ENCODE measurements at places on chromosomes 4 and X.

DNA sequence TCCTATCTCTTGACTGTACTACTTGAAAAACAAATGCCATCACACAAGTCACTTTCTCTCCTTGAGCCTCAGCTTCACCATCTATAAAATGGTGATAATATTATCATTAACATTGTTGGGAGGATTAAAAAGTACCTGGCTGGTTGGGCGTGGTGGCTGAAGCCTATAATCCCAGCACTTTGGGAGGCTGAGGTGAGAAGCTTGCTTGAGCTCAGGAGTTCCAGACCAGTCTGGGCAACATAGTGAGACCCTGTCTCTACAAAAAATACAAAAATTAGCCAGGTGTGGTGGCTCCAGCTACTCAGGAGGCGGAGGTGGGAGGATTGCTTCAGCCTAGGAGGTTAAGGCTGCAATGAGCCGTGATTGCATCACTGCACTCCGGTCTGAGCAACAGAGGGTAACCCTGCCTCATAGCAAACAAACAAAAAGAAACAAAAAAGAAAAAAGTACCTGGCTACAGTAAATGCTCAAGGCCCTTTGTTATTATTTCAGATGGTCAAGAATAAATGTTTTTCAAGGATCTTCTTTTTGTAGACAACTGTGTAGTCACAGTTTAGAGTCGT, 120.3 kb downstream of the CHRNA9 start:
- no peak for DNase-seq

DNA sequence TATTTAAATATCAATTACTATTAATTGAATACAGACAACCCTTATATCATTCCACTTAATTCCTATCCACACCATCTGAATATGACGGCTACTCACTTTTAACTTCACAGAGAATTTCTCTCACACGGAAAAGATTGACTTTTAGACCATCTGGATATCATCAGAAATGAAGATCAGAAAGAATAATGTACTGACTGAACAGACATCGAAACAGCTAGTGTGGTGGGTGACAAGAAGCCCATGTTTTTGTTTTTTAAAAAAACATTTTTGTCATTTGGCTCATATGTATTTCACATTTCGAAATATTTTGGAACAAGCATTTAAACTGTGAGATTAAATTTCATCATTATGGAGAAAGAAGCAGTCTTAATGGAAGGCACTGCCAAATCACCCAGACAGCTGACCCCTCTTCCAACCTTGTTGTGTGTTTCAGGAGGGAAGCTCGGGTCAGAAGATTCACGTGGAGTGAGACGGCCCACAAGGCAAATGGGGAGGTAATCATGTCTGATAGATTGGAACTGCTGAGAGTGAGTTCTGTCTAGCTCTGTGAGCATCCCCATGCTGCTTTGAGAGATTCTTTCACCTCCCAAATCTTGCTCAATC, 204.2 kb upstream of the RASGEF1B start:
- no peak for DNase-seq

- no peak for DNase-seq
These were observed 217.4 kb downstream of the GPAT3 start for GRCh38 chr4:83753260-83753659.

GRCh38 chrX:127124871-127125270, 305.3 kb downstream of the PRR32 start:
- DNase-seq: no peak

DNA sequence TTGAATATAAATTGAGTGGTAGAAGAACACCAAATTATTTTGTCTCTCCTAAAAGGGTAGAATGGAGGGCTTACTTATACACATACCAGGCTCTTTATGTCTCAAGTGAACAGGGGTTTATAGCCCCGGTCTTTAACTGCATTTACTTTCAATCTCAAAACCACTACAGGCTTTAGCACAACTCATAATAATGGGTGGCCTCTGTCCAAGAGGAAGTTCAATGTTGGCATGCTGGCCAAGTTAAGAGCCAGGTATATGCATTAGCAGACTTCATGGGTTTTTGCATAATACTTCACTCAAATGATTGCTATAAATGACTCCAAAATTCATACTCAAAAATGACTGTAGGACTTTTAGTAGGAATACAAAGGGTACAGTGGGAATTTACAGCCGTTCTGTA, 118.5 kb upstream of the OTUD4 start:
- DNase-seq: no peak

DNA sequence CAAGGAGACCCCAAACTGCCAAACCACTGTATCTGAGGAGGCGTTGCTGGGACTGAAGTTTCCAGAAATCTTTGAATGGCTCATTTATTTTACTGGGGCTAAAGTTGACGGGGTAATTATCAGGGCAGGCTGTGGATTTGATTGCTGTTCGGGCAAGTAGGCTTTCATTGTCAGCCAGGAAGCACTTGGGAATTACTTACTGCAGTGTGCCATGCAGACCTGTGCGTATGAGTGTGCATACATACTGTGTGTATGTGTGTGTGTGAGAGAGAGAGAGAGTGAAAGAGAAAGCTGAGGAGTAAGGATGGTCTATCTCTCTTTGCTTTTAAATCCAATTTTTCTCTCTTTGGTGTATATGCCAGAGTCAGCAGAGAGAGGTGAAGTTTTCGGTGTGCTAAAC, 122.7 kb downstream of the NPNT start:
- DNase-seq: no peak

DNA sequence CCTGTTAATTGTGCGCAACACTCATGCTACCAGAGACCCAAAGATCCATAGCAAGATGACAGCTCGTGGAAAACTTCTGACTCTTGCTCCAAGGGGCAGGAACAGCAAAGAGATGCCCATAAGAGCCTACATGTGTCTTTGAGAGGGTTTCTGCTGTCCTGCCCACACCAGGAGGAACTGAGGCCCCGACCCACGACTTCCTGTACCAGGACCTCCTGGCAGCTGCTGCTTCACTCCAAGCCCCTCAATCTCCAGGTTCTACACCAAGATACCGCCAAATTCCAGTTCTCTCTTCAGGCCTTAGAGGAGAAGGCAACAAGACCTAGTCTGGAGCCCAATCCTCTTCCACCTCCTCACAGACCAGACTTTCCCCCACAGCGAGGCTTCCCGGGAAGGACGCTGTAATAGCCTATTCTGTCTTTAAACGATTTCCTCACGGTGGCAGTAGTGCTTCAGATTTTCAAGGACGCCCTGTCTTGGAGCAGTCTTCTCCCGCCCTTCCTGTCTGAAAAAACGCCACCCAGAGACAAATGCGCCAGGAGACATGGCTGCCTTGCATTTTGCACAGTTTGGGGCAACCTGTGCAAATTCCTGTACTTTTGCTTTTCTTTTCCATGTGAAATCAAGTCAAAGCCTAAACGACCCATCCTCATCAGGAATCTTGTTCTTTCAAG, 230.2 kb upstream of the STK26 start:
- no peak for DNase-seq

DNA sequence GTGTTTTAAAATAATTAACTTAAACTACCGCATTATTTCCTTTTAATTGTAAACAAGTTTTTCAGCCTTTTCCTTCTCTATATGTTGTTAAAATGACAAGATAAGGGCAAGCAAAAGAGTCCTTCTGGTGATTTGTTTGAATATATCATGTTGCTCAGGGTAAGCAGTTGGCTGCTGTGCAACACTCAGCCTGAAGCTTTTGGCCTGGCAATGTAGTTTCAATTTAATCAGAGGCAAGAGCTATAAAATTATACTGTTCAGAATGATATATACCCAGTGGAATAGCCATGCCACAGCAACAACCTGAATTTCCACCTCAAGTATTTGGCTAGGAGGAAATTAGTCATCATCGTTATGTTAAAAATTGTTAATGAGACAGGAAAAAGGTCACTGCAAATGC, 53.4 kb downstream of the GRXCR1 start:
- DNase-seq: no peak

DNA sequence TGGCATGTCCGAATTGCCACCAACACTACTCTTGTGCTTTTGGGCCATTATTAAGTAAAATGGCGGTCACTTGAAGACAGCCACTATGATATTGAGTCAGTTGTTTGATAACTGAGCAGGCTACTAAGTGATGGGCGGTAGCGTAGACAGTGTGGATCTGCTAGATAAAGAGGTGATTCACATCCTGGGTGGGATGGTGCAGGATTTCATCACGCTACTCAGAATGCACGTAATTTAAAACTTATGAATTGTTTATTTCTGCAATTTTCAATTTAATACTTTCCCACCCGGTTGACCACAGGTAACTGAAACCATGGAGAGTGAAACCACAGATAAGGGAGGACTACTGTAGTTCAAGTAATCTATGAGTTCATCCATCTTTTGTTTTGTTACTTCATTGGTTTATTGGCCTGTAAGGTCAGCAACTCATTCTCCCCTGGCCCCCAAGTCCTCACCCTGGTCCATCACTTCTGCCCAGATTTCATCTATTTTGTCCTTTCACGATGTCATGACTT, 2.9 kb downstream of the ARAF start:
- DNase-seq: no peak

- no peak for DNase-seq
These were observed 7.2 kb downstream of the IBSP start for GRCh38 chr4:87806520-87806919.

DNA sequence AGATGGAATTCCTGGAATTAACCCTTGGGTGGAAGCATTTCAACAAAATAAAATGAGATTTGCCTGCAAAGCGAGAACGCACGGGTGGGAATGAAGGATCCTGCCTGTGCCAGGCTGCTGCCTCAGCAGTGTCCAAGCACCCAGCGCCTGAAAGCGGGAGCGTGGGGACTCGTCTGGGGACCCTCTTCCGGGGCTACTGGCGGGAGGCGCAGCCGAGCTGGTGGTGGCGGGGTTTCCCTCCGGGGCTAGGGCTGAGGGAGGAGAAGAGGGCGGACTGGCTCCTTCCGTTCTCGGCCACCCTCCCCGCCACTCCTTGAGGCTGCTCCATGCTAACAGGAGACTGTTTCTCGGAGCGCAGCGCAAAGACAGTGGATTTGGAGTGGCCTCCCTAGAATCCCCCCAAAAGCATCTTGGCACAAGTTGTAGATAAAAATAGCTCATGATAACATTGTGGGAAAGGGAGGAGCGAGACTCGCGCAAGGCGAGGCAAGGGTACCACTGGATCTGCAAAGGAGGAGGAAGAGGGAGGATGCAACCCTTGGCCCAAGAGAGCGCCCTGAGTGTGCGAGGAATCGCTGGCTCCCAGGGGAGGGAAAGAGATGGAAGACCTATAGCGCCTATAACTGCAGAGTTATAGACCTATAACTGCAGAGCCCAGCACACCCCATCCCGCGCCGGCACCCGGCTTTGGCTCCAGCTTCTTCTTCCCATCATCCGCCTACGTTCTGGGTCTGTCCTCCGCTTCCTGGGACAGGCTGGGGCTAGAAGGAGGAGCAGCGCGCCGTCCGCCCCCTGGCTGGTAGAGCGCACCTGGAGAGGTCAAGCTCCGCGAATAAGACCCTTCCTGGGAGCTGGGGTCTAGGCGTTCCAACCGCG, 1.3 kb downstream of the HS3ST1 start:
- DNase-seq: no peak

DNA sequence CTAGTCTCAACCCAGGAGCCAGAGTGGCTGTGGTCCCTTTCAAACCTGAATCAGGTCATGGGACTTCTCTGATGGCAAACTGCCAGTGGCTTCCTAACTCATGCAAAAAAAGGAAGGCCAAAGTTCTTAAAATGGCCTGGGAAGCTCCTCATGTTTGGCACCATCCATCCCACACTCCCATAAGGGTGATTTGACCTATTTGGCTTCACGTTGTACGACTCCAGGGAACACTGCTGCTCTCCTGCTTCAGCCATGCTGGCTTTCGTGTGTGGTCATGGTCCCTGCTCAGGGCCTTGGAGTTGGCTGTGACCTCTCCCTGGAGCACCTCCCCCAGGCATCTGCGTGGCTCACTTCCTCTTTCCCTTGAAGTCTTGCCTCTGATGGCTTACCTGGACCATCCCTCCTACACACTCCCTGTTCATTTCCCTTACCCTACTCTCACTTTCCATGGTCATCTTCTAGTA, 12.8 kb upstream of the TMSB4X start:
- no peak for DNase-seq

GRCh38 chr4:108287834-108288413, 119.2 kb upstream of the LEF1 start:
- DNase-seq: no peak

DNA sequence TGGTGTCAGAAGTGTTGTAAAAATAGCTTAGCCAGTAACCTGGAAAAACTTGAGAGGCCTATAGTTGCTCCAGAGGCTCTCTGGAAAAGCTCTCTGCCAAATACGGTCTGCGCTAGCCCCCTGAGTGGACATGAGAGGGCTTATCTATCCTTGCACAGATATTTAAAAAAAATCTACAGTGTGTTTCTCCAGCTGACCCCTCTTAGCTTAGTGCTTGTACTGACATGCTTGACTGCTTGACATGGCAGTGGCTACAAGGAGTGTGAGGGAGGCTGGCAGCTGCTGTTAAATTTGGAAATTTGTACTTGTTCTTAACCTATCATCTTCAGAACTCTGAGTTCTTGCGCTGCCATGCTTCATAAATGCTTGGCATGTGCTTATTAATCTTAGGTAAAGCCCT, 229.2 kb downstream of the RBMX2 start:
- DNase-seq: no peak

DNA sequence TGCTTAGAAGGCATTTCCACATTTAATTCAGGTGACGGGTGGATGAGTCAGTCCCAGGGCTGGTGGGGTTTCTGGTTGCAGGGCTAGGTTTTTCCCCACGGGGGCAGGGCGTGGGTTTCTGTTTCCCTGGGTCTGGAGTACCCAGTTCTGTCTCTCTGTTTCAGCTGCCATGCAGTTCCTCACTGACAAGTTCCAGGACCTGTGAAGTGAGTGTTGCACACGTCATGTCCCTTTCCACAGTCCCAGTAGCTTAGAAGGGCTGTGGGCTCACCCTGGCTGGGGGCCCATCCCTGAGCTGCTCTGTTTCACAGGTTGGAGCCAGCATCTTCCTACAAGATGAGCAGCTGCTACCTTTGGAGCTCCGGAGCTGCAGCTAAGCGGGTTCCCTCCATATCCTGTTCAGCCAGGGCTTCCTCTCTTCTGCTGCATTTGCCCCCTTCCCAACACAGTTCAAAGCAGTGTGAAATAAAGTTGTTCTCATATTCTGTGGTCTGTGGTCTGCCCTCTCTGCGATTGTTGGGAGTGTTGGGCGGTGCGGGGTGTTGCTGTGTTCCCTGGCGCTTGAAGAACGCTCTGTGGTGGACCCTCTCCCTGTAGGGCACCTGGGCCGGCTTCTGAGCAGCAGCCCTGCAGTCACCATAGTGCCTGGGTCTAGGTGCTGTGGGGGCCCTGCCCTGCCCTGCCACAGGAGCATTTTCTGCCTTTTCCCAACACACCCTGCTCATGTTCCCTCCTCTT, 3.9 kb downstream of the LOC101059915 start:
- DNase-seq: peak; percentile 25

GRCh38 chr4:101833480-101833879, 43.0 kb downstream of the BANK1 start:
- no peak for DNase-seq

- DNase-seq: no peak
These were observed 45.7 kb downstream of the SYTL5 start for GRCh38 chrX:38052096-38052495.

DNA sequence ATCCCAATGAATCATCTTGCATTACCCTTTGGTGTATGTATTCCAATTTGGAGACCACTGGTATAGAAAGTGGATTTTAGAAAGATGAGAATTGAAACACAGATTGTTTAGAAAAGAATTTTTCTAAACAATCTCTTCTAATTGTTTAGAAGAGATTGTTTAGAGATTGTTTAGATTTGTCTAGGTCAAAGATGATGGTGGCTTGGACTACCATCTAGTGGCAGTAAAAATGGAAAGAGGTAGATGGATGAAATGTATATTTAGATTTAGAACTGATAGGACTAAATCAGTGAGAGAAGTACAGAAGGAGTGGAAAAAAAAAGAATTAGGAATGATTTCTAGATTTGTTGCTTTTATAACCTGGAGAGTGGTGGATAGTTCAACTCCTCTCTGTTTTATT, 70.6 kb downstream of the ARSJ start:
- DNase-seq: no peak

GRCh38 chr4:40916880-40917279, 167.1 kb downstream of the NSUN7 start:
- DNase-seq: no peak
